Peyer's patch (tissue), 4 donors: ENCODE measurements at places on chromosomes 6 and 20. TPM values are rescaled to one million over a fixed set of nuclear protein-coding genes. Genes with fewer than 3 reads are reported as not detected.

- DNase-seq = no peak
These were observed 31.3 kb upstream of the MRAP2 start for GRCh38 chr6:84002226-84002625.

DNA sequence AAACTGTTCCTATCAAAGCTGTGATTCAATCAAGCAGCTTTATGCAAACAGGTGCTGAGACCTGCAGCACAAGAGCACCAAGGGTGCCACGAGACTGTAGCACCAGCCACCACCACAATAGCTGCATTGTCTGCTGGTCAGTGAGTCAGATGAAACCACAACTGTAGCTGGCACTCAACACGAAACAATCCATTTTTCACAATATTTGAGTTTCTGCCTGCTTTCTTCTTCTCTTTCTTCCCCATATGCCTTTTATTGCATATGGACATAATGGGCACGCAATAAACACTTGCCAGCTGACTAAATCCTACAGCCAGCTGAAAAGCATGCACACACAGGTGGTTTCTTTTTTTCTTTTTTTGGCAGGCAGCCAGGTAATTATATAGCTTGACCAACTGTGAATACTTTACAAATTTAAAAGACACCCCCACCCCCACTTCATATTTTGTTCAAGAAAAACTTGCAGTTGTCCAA lies 16.6 kb downstream of the SLC2A12 start:
- DNase-seq = no peak

DNA sequence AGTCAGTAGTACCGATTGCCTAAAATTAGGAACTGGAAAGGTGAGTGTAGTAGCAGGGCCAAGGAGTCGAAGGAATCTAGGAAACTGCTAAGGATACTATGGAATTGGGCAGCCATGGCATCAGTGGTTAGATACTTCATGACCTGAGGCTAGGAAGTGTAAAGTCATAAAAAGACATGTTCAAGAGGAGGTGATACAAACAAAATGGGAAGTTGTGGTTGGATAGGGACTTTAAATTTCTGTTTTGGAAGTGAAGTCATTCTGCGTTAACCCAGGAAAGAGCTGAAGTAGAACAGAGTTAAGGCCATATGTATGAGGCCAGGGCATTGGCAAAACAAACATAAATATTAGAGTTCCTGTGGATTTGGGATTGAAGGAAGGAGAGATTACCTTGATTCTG lies 88.6 kb upstream of the TMEM181 start:
- no peak for DNase-seq

- DNase-seq = no peak
These were observed 1354.9 kb upstream of the GJE1 start for GRCh38 chr6:140777780-140778179.

DNA sequence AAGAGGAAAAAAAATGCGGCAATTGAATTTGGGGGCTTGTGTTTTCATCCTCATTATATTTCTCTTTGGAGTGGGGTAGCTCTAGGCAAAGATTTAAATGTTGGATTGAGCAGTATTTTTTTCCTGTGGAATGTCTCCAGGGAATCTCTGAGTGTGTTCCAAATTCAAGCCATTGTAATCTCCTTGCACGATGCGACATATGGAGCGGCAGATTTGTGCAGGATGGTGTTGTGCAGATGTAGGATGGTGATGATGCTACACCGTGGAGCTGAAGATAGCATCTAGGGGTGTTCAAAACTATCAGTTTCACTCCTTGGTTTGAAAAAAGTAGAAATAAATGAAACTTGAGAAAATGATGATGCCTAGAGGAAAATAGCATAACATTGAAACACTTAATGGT lies 777.5 kb upstream of the EPHA7 start:
- DNase-seq = no peak

DNA sequence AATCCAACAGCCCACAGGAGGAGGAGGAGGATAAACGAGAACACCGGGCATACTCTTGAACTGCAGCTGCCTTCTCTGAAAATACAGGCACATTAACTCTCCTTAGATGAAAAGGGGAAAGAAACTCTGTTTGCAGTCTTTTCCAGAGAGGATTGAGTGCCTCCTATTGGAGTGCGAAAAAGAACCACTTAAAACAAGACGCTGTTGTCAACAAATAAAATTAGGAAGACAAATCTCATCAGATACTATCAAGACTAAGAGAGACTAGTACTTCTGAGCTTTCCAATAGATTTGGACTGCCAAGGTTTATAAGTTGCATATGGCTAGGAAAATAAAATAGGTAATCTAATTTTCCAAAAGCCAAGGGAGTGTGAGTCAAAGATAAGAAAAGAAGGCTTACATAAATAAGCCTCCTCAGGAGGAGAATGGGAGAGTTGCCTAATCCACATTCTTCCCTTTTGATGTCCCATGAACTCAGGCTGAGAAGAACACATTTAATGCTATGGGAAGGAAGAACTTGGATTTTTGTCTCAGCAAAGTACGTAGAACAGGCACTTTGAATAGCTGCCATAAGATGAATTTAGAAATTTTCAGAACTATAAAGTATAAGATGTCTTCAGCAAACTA lies 154.7 kb downstream of the ARHGAP18 start:
- no peak for DNase-seq

DNA sequence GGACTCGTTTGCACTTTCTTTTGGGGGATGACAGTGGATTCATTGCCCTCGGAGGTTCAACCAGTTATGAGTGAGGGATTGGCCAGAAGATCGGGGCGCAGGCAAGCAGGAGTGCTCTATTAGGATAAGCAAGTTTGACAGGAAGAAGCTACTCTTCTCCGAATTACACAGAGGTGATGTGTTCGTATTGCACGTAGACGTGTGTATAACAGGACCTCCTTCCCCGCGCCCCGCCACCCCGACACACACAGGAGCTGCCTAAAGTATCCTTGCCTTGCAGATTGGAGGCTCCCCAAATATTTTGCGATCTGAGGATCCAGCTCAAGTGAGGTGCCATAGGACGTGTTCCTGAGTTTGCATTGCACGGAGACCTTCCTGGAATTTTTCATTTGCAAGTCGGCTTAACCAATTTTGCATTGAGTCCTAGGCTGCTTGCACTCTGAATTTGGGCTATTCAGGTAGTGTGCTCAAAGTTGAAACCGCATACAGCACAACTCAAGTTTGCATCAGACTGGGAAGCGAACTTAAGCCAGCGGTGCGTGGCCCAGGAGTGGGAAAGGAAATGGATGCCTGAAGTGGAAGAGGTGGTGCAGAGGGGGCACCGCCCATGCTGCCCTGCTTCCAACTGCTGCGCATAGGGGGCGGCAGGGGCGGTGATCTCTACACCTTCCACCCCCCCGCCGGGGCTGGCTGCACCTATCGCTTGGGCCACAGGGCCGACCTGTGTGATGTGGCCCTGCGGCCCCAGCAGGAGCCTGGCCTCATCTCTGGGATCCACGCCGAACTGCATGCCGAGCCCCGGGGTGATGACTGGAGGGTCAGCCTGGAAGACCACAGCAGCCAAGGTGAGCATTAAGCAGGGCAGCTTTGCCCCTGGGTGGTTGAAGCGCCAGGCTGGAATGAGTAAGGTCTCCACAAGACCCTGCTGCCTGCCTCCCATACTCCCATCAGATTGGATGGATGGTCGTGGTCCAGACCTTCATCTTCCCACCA lies 770 bp downstream of the TCF19 start:
- no peak for DNase-seq

DNA sequence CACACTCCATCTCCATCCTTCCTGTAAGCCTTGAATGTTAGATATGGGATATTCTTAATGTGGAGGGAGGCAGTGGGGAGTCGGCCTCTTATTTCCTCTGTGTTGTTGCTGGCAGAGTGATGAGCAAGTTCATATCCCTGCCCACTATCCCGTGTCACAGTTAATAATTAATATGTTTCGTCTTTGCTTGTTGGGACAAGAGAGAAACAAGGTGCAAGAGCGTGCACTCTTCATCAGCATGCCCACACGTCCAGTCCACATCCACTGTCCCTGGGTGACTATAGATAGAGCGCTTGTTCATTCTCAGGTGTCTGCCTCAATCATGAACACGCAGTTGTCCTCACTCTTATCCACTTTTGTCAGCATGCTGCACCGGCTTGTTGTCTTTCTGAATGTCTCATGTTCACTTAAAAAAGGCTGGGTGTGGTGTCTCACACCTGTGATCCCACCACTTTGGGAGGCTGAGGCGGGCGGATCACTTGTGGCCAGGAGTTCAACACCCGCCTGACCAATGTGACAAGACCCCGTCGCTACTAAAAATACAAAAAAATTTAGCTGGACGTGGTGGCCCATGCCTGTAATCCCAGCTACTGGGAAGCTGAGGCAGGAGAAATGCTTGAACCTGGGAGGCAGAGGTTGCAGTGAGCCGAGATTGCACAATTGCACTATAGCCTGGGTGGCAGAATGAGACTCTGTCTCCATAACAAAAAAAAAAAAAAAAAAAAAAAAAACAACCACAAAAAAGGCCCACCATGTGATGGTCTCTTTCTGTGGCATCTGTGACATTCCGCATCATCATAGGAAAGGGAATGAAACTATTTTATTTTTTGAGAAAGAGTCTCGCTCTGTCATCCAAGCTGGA lies 34.2 kb downstream of the PPP1R3G start:
- no peak for DNase-seq

DNA sequence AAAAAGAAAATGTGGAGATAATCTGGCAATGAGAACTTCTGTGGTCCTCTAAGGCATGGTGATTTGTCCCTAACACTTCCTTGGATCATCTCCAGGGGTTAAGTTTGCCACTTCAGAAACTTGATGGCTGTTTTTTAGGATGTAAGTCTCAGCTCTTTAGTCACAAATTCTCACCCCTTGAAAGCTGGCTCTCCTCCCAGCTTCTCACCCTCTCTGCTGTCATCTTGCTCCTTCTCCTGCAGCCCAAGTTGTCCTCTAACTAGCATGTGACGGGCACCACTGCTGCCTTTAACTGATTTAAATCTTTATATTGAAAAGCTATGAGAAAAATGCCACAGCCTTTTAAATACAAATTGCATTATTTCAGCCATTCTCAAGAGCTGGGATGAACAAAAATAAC lies 107.8 kb downstream of the MAP3K5 start:
- DNase-seq = no peak

- DNase-seq = no peak
These were observed 647.3 kb upstream of the DEFB115 start for GRCh38 chr20:30610029-30610693.

GRCh38 chr20:40336533-40336932 lies 352.5 kb downstream of the MAFB start:
- DNase-seq = no peak

GRCh38 chr20:39785252-39785917 lies 823.2 kb downstream of the DHX35 start:
- DNase-seq = no peak

DNA sequence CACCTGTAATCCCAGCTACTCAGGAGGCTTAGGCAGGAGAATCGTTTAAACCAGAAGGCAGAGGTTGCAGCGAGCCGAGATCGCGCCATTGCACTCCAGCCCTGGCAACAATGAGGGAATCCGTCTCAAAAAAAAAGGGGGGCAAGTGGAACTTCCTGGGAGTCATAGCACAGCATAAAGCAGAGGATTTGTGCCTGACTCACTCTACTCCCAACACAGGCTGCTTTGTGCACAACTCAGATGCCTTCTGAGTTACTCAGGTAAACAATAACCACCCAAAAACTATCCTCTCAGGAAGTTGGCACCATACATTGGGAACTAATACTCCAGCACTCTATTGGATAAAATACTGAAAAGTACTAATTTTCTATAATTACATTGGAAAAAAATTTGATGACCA lies 2.5 kb upstream of the TMEM244 start:
- no peak for DNase-seq

- DNase-seq = no peak
These were observed 81.0 kb downstream of the ERMARD start for GRCh38 chr6:169832247-169832948.

- DNase-seq = no peak
These were observed 253.9 kb upstream of the MAN1A1 start for GRCh38 chr6:119603501-119603900.

DNA sequence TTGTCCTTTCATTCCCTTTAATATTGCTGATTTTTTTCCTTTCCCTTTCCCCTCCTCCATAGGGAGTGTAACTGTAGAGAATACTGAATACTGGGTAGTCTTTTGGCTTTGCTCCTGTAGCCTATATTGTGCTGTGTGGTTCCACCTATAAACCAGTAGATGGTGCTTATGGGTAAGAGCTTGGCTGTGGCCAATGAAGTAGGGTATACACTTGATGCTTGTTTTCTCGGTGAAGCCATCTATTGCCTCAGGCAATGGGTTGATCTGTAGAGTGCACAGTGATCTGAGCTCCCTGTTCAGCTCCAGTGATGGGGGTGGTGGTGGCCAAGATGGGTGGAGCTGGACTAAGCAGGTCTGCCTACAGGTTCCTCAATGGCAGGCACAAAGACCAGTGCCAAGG lies 203.3 kb upstream of the IMPG1 start:
- DNase-seq = no peak

GRCh38 chr6:144909753-144910285 lies 624.7 kb downstream of the UTRN start:
- no peak for DNase-seq

DNA sequence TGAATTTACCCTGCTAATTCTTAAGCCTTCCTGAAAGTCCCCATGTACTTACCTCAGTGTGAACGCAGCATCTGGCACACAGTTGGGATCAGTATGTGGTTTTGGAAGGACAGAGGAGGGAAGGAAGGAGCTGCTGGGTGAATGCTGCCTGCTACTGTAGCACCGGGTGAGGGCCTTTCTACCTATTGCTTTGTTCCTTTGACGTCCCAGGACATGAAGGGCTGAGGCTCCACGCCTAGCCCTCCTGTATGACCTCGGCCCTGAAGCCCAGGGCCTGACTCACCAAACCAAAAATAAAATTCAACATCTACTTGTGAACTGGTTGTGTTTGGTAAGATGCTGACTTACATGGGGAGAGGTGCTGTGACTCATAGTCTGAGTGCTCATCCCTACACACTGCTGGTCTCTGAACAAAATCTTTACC lies 51.1 kb downstream of the ARID1B start:
- no peak for DNase-seq

Gene MYL9
- total RNA-seq = 75.2 TPM

Gene WDR46
- total RNA-seq = 35.3 TPM

Gene KLHDC3
- total RNA-seq = 52.2 TPM

Gene SMLR1
- 15.6 TPM for total RNA-seq

Gene GABRR1
- total RNA-seq = not detected

Gene SGK1
- total RNA-seq = 1,163 TPM

Gene ZSCAN31
- 8.2 TPM for total RNA-seq

Gene CCN6
- not detected for total RNA-seq

Gene SNAI1
- total RNA-seq = 1.1 TPM

Gene DDX43
- not detected for total RNA-seq
